ENCODE measurements at places on chromosomes 6 and 20.

DNA sequence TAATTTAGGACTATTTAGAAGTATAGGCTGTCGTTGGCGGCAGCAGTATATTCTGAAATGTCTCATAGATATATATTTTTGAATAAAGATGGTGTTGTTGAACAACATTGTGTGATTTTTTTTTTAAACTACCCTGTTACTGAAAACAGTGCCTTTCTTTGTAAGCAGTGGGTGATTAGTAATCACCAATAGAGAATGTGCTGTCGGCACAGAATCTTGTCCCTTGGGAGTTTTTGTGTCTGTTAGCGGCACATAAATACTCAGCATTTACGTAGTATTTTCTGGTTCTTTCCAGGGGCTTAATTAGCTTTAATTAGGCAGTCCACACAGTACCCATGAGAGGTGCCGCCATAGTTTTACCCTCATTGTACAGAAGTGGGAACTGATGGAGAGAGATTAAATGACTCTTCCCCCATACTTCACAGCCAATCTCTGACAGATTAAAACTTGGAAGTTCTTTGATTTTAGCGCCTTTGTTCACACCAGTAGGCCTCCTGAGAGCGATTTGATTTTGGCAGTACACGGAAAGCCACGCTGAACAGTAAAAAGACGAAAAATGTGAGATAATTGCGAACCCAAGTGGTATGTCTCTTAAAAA is 58.8 kb downstream of the RPRD1B start:
- DNase-seq, result no peak

GRCh38 chr6:17600527-17601385 is 654 bp downstream of the FAM8A1 start:
- peak; percentile 32 for DNase-seq

DNA sequence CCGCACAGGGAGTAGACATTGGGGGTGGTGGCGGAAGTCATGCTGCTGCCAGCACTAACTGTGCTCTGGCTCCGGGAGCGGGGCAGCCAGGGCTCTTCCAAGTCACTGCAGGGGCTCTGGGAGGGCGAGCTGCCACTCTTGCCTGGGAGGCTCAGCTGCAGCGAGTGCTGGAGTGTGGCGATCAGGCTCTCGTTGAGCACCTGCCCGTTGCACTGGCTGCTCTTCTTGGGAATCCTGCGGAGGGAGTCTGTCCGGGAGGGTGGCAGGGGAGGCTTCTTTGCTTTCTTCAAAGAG is 28.0 kb downstream of the HEBP2 start:
- no peak for DNase-seq

DNA sequence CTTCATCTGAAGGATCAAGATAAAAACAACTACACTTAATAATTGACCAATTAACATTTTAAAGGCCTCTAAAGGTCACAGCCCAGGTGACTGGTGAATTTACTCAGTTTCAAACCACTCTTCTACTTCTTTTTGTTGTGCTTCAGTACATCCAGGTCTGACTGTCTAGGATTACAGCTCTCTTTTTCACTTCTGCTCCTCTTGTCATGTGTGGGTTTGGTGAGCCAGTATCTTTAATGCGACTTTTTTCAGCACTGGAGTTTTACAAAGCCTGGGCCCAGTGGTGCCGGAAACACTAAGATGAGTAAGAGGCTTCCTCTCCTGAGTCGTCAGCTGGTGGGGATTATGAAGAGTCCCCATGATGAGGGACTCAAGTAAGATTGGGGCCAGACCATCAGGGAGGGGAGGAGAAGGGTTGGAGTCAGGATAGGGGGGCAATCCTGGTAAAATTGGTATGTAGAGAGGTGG is 27.0 kb downstream of the HECA start:
- peak; percentile 75 for DNase-seq

DNA sequence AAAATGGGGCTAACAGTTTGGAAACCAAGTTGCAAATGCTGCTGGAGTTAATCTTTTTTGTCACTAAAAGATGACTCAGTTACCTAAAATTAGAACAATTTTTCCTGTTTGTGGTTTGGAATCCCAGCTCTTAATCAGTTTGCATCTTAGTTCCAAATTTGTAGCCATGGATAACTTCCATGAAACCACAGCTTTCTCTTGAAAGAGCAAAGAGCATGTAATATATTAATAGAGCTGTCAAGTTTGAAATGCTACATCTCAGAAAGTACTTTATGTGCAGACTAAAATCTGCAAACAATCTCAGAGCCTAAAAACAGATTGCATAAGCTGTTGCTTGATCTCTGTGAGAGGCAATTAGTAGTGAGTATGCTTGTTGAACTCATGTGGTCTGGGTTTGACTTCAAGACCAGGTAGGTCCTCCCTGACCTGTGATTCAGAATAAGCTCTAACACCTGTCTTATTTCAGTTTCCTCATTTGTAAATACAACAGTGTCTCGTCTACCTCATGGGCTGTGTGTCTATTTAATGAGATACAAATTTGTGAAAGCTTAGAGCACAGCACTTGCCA is 23.5 kb downstream of the DHX35 start:
- DNase-seq, result no peak

All from CD4-positive, alpha-beta T cell treated with Interleukin-6 at 100 ng/mL for 8 hours (primary cell).